K562 (cell line): ENCODE measurements at places on chromosomes 12 and 14.

- DNase-seq, result no peak
Observed at GRCh38 chr12:104220931-104221330, 5.4 kb downstream of the TXNRD1 start.

GRCh38 chr14:52299692-52300278 lies 14.3 kb upstream of the PTGER2 start:
- DNase-seq, result peak; percentile 31

DNA sequence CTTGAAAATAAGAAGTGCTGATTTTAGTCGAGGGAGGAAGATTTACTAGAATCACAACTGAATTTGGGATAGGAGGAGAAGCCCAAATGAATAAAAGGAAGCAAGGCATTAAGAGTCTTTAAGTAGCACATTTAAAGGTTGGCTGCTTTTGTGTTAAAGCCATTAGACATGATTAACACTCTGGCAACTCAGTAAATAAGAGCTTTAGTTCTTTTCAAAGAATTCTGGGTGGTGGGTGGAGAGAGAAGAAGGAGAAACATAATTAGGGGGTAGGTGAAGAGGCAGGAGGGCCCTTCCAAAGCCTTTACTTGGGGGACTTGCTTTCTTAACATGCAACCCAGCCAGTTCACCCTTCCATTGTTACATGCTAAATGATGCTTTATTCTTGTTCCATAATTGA lies 284.6 kb upstream of the SEL1L start:
- DNase-seq, result no peak

DNA sequence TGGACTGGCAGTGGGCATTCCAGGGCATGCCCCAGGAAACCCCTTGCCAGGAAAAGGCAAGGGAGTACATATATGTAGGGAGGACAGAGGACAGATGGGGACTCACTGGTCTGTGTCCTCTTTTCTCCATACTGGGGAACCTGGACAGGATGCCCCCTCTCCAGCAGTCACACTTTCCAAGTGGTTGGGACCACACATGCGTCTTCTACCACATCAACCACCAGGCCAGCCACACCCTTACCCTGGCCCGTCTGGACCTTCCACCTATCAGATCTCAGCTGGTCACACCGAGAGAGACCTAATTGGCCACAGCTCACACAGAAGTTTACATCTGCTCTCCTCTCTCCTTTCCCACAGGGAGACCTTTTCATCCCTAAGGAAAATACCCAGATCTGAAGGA lies 8.3 kb downstream of the ANKRD33 start:
- DNase-seq, result no peak

DNA sequence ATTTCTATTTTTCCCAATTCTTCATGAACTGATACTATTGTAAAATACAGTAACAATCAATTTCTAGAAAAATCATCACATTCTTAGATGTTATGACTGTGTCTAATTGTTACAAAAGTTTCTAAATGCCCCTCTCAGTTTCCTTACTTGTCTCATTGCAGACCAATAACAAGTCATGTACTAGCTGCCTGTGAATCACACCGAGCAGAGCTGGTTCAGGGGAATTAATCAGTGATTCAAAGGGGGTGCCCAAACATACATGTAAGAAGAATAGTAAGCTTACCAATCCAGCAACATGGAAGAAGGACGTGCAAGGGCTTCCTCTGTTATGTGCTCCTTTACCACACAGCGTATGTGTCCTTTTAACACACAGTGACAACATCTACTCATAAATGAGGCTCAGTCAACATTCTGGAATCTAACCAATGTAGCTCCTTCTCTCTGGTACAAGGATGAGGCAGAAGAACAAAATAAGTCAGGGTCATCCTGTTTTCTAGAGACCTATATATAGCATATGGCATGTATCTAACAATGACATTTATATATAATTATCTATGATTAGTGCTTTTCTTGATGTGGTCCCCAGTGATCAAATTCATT lies 126.4 kb downstream of the SCN8A start:
- no peak for DNase-seq

GRCh38 chr14:89417091-89417464 lies at the start of gene FOXN3:
Gene FOXN3, minus strand, starts transcription at chr14:89417233. Its CDS starts 4,757 bp downstream, at chr14:89412476.
- peak; percentile 79 for DNase-seq

GRCh38 chr14:36333119-36333518 lies 12.7 kb upstream of the MBIP start:
- DNase-seq, result no peak

GRCh38 chr14:55354500-55354899 lies 57.1 kb downstream of the ATG14 start:
- peak; percentile 13 for DNase-seq

DNA sequence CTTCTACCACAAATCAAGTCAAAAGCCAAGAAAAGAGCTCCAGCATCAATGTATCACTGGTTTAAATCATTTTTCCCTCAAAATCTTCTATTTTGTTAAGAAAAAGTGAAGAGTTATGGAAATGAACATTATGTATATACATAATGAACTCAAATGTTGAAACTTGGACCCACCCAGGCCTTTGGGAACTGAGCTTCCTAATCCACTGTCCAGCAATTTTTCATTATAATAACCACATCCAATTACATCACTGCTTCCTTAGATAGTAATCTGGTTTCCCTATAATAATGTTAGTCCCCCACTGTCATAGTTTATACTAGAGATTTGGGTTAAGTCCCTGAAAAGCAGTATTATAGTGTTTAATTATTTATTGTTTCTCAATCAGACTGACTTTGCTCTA lies 170.9 kb downstream of the PIK3C2G start:
- DNase-seq, result no peak

GRCh38 chr14:63632932-63633514 lies 8.6 kb downstream of the WDR89 start:
- DNase-seq, result peak; percentile 4

- DNase-seq, result peak; percentile 3
Observed at GRCh38 chr12:14514154-14514842, 53.4 kb downstream of the PLBD1 start.

DNA sequence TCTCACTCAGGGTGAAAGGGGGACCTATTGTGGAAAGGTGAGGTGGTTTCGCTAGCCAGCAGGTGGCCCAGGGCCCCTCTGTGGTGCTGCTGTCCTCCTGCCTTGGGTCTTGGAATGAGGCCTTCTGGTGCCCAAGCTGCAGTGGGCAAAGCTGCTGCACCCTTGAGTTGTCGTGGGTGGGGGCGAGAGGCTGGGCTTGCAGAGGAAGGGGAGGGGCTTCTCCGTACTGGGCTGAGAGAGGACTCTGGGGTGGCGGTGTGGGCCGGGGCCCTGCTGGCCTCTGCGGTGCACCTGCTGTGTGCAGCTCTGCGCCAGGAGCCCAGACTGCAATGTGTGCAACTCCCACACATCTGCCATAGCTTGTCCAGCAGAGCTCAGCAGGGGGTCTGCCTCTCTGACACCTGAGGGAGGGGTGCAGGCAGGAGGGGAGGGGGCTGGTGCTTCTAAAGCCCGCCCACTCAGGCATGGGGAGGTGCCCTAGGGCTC lies 145.8 kb downstream of the KIF26A start:
- DNase-seq, result no peak

DNA sequence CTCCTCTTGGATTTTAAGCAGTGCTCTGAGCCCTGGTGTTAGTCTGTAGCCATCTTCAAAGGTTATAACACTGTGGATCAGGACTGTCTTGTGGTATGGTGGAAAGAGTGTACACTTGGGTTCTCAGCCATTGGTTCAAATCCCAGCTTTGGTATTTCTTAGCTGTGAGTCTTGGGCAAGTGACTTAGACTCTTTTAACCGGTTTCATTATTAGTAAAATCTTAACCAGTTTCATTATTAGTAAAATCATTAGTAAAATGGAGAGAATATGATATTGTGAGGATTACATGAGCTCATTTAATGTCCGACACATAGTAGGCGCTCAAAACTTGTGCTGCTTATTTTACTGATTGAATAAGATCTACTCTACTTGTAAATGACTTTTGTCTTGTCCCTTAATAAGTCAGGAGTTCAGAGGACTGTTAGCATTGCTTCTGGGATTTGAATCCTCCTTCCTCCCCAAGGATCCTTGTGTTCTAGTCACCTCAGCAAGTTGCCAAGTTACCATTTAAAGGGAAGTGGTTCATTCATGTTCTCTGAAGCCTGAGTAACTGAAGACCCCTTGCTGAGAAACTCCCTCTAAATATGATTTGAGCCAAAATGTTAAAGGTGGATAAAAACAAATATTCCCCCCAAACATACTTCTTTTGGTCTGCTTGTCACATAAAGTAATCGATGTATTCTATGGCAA lies 12.4 kb downstream of the TTLL5 start:
- no peak for DNase-seq

- peak; percentile 38 for DNase-seq
Observed at GRCh38 chr12:108854451-108855283, 2.7 kb downstream of the SSH1 start.

DNA sequence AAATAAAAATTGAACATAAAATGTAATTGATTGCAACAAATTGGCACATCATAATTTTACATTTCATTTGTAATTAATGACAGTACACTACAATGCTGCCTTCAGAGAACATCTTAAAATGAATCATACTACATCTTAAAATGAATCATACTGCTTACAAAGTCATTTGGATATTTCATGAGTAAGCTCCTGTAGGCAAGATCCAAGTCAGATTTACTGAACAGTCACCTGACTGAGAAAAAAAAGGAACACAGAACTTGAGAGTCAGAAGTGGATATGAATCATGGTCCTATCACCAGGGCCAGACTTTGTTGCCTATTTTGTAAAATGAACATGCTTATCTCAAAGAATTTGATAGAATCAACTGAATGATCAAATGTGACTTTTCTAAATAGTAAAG lies 32.7 kb upstream of the FBLN5 start:
- DNase-seq, result peak; percentile 10

- no peak for DNase-seq
Observed at GRCh38 chr12:50325890-50326391, 42.6 kb upstream of the LIMA1 start.

DNA sequence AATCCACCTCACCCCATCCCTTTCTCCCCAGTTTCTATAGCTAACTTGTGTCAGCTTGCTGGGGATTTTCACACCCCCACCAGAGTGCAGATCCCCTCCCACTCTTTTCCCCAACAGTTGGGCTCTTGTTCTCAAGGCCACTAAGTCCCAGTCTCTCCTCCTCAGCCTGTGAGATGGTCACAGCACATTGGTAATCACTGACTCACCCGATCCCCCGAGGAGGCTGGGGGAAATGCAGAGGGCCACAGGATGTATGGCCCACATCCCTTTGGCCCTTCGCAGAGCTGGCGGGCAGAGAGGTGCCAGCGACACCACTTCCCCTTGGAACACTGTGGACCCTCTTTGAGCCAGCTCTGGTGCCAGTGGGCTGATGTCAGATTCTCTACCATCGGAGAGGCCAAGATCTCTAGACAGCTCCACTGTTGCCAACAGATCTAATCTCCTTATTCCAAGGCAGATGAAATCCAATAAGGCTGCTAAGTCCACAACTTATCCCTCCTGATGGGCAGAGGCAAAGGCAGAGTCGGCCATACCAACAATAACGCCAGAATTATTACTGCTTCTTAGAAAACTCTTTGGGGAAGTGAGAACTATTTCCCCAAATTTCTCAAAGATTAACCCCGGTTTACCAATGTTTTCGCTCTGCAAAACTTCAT lies 1.6 kb downstream of the FMNL3 start:
- no peak for DNase-seq

DNA sequence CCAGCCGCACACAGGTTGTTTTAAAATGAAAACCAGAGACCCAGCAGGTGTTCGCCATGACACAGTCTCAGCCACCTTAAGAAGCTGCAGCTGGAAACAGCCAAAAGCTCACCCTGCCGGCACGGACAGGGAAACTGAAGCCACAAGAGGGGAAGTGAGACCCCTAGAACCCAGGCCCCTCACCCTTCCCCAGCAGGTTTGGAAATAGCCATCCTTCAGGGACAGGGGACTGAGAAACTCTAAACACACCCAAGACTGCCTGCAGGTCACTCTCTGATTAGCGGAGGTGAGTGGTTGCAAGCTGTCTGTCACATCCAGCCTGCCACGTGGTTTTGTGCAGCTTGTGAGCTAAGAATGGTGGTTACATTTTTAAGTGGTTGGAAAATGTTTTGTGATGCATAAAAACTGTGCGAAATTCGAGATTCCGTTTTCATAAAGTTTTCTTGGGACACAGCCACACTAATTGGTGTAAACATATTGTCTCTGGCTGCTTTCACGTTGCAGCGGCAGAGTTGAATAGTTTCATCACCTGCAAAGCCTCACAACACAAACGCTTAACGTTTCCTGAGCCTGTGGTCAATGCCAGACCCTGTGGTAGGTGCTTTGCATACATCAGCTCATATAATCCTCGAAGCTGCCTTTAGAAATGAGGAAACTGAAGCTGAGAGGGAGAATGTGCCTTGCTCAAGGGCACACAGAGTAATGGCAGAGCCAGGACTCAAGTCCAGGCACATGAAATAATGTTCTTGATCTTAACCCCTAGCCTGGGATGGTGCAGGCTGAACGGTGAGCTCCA lies 1.7 kb upstream of the SELPLG start:
- DNase-seq, result no peak

- DNase-seq, result no peak
Observed at GRCh38 chr14:83347874-83348273, 1814.2 kb upstream of the SEL1L start.

DNA sequence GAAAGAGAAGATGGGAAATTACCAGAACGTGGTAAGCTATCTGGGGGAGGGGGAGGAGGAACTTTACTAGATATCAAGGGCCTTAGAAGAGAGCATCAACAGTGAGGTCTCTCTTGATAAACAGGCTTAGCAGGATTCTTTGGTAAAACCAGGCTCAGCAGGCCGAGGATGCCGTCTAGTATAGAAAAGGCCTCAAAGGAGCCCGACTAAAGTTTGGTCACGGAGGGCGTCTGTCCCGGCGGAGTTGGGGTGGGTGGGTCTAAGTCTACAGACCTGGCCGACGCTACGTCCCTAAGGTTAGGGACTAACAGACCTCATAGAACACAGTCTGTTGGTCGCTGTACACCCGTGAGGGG lies 538 bp upstream of the TIGAR start:
- DNase-seq, result no peak

- DNase-seq, result no peak
Observed at GRCh38 chr12:65518771-65519170, 240.3 kb downstream of the MSRB3 start.

DNA sequence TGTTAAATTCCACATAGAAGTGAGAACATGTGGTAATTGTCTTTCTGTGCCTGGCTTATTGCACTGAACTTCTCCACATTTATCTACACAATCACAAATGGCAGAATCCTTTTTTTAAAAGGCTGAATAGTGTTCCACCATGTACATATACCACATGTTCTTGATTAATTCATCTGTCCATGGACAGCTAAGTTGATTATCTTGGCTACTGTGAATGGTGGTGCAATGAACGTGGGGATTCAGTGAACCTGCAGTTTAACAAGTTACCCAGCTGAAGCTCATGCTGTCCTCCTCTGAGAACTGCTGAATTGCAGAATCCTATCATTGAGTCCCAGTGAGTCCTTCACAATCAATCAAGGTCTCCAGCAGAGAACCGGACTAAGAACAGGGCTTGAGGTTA lies 74.9 kb downstream of the TBK1 start:
- no peak for DNase-seq
